Stimulated activated CD4-positive, alpha-beta T cell treated with anti-CD3 and anti-CD28 coated beads, TNF-alpha, amount 100 ng/mL, for 24 hours (primary cell): ENCODE measurements at places on chromosomes 2 and 18.

- no peak for DNase-seq
These were observed 1540.8 kb upstream of the PIK3C3 start for GRCh38 chr18:40414155-40414754.

DNA sequence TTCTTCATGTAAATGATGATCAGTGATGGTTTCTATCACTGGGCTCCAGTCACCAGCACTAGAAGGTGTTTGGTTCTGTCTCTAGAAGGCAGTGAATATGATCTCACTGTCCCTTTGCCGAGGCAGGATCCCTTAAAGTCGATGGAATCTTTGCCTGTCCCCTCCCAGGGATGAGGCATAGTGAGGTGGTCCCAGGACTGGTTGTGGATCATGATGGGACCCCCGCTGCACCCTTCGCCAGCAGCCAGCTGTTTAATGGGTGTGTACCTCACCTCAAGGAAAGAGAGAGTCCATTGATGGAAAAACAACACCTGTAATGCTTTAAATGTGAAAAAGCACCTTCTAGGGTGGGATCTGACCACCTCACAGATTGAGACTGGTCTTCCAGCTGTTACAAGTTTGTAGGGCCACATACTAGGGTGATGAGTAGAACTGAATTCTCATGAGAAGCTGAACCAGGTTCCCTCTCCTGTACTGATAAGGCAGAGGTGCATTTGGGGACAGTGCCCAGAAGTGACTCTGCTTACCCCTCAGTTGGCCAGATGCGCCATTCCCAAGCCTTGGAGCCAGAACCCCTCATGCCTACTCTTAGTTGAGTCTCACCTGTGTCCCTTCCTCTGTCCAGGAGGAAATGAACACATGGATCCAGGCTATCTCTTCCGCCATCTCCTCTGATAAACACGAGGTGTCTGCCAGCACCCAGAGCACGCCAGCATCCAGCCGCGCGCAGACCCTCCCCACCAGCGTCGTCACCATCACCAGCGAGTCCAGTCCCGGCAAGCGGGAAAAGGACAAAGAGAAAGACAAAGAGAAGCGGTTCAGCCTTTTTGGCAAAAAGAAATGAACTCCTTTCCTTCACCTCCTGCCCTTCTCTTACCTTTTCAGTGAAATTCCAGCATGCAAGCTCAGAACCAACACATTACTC, 55.5 kb upstream of the EML6 start:
- DNase-seq: no peak

GRCh38 chr2:235951982-235952381, 216.2 kb downstream of the GBX2 start:
- DNase-seq: no peak

GRCh38 chr2:112720785-112721184, at the start of gene NT5DC4:
NT5DC4 (plus strand) TSS chr2:112721020; CDS start chr2:112721080, 60 bp downstream.
- DNase-seq: no peak

- DNase-seq: no peak
These were observed 77.5 kb downstream of the EPB41L3 start for GRCh38 chr18:5466256-5466655.

- DNase-seq: no peak
These were observed 7.7 kb upstream of the DNMT3A start for GRCh38 chr2:25349397-25349796.

DNA sequence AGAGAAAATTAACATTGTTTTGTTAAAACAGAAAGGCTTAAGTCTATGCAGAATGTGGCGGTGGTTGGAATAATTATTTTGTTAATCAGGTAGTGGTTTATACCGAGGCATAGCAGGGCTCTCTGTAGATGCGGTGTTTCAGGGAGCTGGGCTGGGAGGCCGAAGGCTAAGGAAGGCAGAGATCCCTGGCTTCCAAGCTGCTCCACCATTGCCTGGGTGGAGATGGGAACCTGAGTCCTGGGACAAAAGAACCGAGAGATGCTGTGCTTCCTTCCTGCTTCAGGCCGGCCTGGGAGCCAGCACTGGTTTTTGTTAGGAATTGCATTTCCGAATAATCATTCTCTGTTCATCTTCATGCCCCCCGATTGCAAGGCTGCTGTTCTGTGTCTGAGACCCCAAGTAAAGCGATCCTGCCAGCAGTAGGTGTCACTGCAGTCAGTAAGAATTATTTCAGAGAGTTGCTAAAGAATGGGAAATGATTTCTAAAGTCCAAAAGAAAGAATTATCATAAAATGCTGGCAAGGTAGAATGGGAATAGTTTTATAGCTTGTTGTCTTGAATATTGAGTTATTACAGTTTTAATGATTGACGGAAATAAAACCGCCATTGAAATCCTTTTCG, 824.9 kb downstream of the GALR1 start:
- DNase-seq: no peak

DNA sequence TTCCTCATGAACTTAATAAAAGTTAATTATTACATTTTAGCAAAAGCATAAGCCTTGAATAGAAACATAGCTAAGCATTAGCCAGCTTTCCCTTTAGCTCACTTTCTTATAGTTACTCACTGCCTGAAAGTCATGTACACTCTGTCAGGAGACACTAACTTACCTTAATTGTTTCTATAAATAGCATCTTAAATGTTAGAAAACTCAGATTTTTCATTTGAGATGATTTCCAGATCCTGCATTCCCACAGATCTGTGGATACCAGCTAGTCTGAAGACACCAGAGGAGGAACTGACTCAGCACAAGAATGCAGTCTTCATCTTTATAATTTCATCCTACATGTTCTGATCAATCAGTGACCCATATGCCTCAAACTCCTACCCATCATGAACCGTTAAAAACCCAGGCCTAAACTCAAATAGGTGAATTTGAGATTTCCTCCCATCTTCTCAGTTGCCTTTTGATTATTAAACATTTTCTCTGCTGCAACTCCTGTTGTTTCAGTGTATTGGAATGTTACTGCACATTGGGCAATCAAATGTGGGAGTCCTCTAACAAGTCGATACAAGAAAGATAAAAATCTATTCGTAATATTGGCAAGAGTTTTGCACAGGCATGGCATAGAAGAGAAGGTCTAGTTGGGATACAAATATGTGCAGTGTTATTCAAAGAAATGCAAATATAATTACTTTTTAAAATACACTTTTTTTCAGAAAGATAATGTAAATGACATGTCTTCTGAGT, 857.4 kb upstream of the CDH2 start:
- no peak for DNase-seq

GRCh38 chr18:8800876-8801262, 95.5 kb downstream of the MTCL1 start:
- no peak for DNase-seq

- DNase-seq: no peak
These were observed 13.4 kb downstream of the DNAJB2 start for GRCh38 chr2:219292616-219293015.

GRCh38 chr2:85428343-85428881, 9.9 kb downstream of the SH2D6 start:
- no peak for DNase-seq

GRCh38 chr2:167192833-167193232, 304.6 kb downstream of the XIRP2 start:
- no peak for DNase-seq

GRCh38 chr2:160582490-160583145, 89.0 kb upstream of the RBMS1 start:
- DNase-seq: no peak

- DNase-seq: no peak
These were observed 35.0 kb downstream of the TMEFF2 start for GRCh38 chr2:192159736-192160135.

- DNase-seq: no peak
These were observed 101.2 kb downstream of the MCFD2 start for GRCh38 chr2:46814160-46814961.

- DNase-seq: no peak
These were observed 234.5 kb downstream of the PAX3 start for GRCh38 chr2:222064286-222064685.

DNA sequence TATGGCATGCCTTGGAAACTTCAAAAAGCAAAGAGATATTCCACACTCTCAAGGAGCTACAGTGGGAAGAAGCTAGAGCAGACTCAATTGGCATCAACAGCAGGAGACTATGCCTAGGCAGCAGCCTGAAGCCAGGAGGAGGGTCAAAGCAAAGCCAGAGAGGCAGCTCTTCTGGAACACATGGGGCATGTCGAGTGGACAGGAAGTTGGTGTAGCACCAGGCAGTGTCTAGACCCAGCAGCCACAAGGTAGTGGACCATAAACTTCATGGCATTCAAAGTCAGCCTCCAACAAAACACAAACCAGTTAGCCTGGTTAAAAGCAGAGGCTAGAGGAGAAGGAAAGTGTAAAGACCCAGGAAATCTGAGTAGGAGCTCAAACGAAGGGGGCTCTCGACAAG, 311.2 kb upstream of the PKDCC start:
- DNase-seq: no peak

DNA sequence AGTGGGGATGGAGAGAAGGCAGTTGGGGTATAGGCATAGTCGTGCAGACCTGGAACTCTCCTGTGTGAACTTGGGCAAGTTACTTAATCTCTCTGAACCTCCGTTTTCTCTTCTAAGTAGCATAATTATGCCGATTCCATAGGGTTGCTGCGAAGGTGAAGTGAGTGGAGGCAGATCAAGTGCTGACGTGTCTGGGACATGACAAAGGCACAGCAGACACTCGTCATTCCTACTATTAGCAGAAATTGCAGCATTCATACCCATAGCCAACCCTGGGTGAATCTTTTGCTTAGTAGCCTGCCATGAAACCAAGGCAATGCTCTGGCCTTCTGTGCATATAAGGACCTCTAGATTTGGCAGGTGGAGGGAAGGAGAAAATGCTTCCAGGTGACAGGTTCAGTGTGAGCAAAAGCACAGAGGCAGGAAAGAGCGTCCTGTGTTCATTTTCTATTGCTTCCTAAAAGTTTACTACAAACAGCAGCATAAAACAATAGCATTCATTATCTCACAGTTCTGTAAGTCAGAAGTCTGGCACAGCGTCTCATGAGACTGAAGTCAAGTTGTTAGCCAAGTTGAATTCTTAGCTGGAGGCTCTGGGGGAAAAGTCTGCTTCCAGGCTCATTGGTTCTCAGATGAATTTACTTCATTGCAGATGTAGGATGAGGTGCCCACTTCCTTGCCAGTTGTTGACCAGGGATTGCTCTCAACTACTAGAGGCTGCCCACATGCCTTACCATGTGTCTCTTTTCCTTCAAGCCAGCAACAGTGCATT, 77.8 kb downstream of the CTIF start:
- no peak for DNase-seq

- DNase-seq: no peak
These were observed 585 bp downstream of the ABCA12 start for GRCh38 chr2:215137741-215138340.

DNA sequence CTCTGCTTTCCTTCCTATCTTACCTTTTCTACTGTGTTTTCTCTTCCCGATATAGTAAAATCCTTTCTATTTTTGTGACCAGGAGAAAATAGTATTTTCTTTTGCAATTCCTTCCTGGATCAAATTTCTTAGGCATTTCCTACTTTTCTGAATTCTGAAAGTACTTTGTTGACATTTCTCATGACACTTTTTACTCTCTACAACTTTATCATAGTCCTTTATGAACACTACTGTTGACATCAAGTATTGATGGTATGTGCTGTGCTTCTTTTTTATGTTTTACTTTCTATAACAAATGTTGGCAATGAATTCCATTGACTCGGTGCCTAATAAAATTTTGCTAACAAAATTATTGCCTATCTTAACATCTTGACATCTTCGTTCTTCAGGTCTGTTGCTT, 217.7 kb upstream of the TCF4 start:
- no peak for DNase-seq

- DNase-seq: no peak
These were observed 906.6 kb upstream of the CDH2 start for GRCh38 chr18:29083545-29083944.

- DNase-seq: no peak
These were observed 438.5 kb upstream of the TCF4 start for GRCh38 chr18:56026509-56026908.

- no peak for DNase-seq
These were observed 199.4 kb downstream of the NYAP2 start for GRCh38 chr2:225598897-225599296.

DNA sequence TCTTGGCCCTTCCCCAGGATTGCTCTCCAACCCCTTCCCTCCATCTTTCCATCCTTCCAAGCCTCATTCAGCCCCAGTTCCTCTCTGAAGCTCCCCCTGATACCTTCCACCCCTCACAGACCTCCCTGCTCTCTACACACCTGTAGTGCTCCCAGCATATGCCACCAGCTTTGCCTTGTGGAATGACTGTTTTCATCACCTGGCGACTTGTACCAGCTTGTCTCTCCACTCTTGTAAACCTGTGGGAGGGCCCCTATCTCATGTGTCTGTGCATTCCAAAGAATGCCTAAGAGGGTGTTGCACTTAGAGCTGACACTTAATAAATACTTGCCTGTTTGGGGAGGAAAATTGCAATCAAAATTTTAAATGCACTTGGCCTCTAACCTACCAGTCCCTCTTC, 198.7 kb downstream of the BCL11A start:
- DNase-seq: no peak

GRCh38 chr2:118521272-118521671, 326.2 kb downstream of the EN1 start:
- no peak for DNase-seq

DNA sequence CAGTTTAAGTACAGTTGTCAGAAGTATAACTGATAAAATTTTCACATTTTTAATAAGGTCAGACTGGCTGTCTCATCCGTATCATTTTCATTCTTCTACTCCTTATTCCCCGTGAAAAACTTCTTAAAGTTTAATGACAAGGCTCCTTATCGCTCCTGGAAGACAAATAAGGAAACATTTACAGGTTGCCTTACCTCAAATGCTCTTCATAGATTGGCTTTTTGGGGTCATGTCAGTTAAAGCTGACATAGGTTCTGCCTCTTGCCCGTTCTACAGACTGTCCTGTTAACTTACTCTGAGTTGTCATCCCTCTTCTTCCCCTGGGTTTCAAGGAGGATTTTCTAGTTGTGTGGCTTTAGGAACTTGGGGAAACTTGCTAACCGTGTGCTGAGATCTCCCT, 75.3 kb downstream of the TANC1 start:
- no peak for DNase-seq

DNA sequence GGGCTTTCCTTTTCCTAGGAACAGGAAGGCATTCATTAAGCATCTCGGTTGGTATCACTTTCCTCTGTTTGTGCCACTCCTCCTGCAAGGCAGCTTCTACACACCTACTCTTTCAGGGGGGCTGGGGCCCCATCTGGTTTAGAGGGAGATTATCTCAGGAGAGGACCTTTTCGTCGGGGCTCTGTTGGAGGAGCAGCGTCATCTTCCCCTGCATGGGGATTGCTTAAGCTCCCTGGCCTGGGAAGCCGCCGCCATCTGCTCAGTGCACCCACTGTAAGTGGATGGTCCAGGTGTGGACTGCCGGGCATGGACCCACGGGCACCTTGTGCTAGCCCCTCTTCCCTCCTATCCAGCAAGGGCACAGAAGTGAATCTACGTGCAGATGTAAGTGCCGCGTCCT, 355.3 kb upstream of the SMIM21 start:
- DNase-seq: no peak

DNA sequence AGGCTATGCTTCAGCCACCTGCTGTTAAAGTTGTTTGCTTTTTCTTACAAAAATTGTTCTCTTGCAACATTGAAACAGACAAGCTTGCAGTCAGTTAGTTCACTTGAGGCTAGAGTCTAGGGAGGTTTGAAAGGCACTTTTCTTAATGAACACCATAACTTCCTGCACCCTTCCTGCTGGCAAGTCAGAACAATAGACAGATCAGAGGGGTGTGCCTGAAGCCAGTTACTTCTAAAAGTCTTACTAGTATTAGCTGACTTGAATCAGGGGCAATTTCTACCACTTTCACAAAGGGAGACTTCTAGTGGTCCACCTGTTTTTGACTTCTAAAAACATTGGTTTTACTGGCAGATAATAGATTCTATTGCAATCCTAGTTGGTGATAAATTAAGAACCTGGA, 367.4 kb upstream of the CDH20 start:
- DNase-seq: no peak

GRCh38 chr2:145359561-145359960, 839.6 kb upstream of the ZEB2 start:
- no peak for DNase-seq
